Heart left ventricle (tissue), 16 donors: ENCODE measurements at places on chromosomes 2 and 18. TPM values are rescaled to one million over a fixed set of nuclear protein-coding genes. Genes with fewer than 3 reads are reported as not detected.

DPP10 gene
- not detected for total RNA-seq

CDH19 gene
- 7.8 TPM for total RNA-seq

UCN gene
- total RNA-seq = 0.82 TPM

OST4 gene
- 466 TPM for total RNA-seq

ALLC gene
- total RNA-seq = not detected

FARP2 gene
- 21.9 TPM for total RNA-seq

SPDYA gene
- not detected for total RNA-seq

BOK gene
- 22.3 TPM for total RNA-seq

TMEM200C gene
- total RNA-seq = 1.8 TPM

SPOPL gene
- 17.7 TPM for total RNA-seq

CRACDL gene
- total RNA-seq = 3.1 TPM

LRP1B gene
- 0.12 TPM for total RNA-seq

COA5 gene
- total RNA-seq = 33.5 TPM

PLCL1 gene
- 97.6 TPM for total RNA-seq

CCDC150 gene
- total RNA-seq = not detected

ALPP gene
- total RNA-seq = not detected

REG1A gene
- not detected for total RNA-seq

UGT1A6 gene
- total RNA-seq = not detected

NOP58 gene
- 17.7 TPM for total RNA-seq

GKN1 gene
- not detected for total RNA-seq

MDH1B gene
- total RNA-seq = 0.30 TPM

GKN2 gene
- not detected for total RNA-seq

DYSF gene
- 68.6 TPM for total RNA-seq

RAX gene
- not detected for total RNA-seq

RBM44 gene
- total RNA-seq = 0.44 TPM

DCDC2C gene
- total RNA-seq = not detected

TTC32 gene
- total RNA-seq = 5.7 TPM

POTEE gene
- not detected for total RNA-seq

TGFBRAP1 gene
- total RNA-seq = 7.7 TPM

DBI gene
- 345 TPM for total RNA-seq

HSPD1 gene
- 118 TPM for total RNA-seq

GPR45 gene
- total RNA-seq = not detected

OXER1 gene
- 2.2 TPM for total RNA-seq

HRH4 gene
- total RNA-seq = not detected

OR6B3 gene
- not detected for total RNA-seq

STK11IP gene
- total RNA-seq = 7.3 TPM

MRPL53 gene
- 140 TPM for total RNA-seq

PHLPP1 gene
- 6.9 TPM for total RNA-seq

CCDC138 gene
- total RNA-seq = 1.7 TPM

TIGD1 gene
- total RNA-seq = 3.8 TPM

CD28 gene
- 8.0 TPM for total RNA-seq

PCARE gene
- 0.87 TPM for total RNA-seq

PLGLB1 gene
- 1.7 TPM for total RNA-seq

HTR2B gene
- total RNA-seq = 0.35 TPM

CPO gene
- 0.67 TPM for total RNA-seq

AFTPH gene
- total RNA-seq = 11.8 TPM

GREB1 gene
- 4.8 TPM for total RNA-seq

NXPH2 gene
- not detected for total RNA-seq

KCNK3 gene
- total RNA-seq = 9.4 TPM

REV1 gene
- total RNA-seq = 35.8 TPM

DOCK10 gene
- 3.4 TPM for total RNA-seq

SOCS6 gene
- 21.1 TPM for total RNA-seq

CLEC4F gene
- not detected for total RNA-seq

ABHD1 gene
- total RNA-seq = 1.6 TPM

ASB18 gene
- total RNA-seq = 14.1 TPM

DSG1 gene
- 1.5 TPM for total RNA-seq
